Fibroblast of the aortic adventitia (primary cell): ENCODE measurements at places on chromosomes 1 and 21. TPM values are rescaled to one million over a fixed set of nuclear protein-coding genes. Genes with fewer than 3 reads are reported as not detected.

GRCh38 chr1:47192458-47193384, 2.9 kb upstream of the PDZK1IP1 start:
- DNase-seq = peak; percentile 68

DNA sequence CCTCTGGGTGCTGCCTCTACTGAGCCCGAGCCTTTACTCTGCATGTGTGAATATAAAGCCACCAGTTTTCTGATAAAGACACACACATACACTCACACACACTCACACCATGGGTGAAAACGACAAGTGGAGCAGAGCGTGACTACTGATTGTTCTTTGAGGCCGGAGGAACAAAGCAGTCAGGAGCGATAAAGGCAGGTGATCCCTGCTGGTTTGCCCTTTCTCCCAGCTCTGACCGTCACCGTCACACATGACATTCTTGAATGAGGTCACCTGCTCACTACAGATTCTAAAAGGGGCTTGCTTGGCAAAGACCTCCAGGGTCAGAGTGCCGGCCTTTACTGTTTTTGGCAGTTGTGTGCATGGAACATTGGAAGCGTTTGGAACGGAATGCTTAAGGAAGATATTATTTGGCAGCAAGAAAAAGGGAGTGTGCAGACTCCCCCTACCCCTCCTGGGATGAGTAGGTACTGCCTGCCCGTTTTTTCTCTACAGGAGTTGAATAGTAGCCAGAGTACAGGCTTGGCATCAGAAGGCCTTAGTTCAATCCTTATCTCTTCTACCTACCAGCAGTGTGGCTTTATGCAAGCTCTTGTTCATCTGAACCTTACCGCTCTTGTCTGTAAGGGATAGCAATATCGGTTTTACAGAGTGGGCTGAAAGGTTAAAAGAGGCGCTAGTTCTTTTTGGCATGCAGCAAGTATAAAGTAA, 79.7 kb downstream of the PBX1 start:
- no peak for DNase-seq

- DNase-seq = no peak
These were observed 219.2 kb downstream of the PTPRC start for GRCh38 chr1:198858033-198858432.

DNA sequence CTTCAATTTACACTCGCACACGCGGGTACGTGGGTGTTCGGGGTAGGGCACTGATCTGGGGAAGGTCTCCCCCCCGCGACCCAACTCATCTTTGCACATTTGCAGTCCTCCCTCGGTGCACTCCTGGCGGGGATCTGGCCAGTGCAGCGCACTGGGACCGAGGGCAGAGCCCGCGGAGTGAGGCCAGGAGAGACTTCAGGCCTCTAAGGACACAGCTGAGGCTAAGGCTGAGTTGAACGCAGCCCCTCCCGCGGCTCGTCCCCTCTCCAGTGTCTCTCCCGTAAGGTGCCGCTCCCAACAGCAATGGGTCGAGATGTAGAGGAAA, 936 bp upstream of the NCAM2 start:
- no peak for DNase-seq

- DNase-seq = no peak
These were observed 1.3 kb downstream of the IGSF9 start for GRCh38 chr1:159943908-159944622.

Gene PDPN
- 2.0 and 17.6 TPM in 2 replicates for total RNA-seq

Gene NADK
- total RNA-seq = 38.6 and 45.6 TPM in 2 replicates

Gene MROH9
- total RNA-seq = 0.27 and 0.49 TPM in 2 replicates
